Stimulated activated CD4-positive, alpha-beta T cell treated with anti-CD3 and anti-CD28 coated beads, Interleukin-12 subunit alpha, Interleukin-12 subunit beta, amount 100 ng/mL, for 4 hours (primary cell): ENCODE measurements at places on chromosomes 6 and 20.

DNA sequence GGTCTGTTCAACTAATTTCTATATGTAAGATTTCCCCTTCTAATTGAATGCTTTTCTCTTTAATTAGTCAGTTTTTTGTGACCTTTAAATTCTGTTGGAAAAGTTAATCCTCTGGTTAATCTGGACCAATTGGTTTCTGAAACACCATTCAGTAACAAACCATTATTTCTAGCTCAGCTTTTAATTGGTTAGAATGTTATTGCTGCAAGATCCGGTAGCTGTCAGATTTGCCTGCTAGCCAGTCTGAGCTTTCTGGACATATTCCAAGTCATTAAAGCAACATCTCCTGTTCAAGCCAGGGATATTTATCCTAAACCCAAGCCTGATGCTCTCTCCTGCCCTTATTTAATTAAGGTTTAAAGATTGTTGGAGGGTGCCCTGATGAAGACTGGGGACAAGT, 55.1 kb upstream of the FBXL4 start:
- DNase-seq = no peak

GRCh38 chr6:13465734-13466133, 21.7 kb downstream of the GFOD1 start:
- no peak for DNase-seq

DNA sequence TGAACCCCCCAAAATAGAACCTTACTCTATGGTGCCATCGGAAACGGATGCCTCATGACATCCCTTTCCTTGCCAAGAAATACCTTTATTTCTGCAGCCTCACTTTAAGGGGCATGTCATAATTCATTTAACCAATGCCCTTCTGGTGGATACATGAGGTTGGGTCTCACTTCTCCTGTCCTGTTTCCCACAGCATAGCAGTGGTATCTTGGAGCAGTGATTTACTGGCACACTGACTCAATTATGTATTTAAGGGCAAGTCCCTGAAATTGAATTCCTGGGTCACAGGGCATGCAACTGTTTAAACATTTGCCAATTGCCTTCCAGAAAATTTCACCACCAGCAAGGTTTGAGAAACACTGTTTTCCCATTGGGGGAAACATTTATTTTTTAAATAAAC, 639 bp upstream of the LBP start:
- no peak for DNase-seq

DNA sequence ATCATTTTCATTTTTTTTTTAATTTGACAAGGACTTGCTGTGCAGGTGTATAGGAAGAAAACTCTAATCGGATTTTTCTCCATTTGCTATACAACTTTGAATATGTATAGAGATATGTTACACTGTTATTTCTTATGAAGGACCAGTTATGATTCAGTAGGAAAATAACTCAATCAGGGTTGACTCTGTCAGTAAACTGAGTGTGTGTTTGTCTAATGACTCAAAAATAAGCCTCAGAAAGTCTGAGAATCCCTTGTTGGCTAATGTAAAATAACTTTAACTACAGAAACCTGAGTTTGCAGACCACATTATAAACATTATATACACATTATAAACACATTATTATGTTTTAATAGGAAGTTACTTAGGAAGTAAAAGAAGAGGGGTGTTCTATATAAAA, 352.6 kb downstream of the RIMS1 start:
- no peak for DNase-seq

DNA sequence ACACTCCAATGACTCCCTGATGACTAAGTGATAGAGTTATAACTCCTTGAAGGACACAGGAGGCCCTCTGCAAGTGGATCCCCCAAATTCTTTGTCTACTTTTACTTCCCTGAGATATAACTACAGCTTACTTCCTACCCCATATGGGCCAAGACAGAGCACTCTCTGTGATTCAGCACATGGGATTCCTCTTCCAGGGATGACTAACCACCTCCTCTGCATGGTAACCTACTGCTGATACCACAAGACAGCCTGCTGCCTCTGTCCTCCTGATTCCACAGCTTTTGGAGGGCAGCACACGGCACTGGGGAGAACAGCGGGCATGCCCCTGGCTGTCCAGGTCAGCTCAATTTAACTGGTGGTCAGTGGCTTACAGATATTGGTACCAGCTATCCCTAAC, 675.7 kb upstream of the AGPAT4 start:
- no peak for DNase-seq

GRCh38 chr6:2029130-2029794, 216.1 kb downstream of the GMDS start:
- no peak for DNase-seq

DNA sequence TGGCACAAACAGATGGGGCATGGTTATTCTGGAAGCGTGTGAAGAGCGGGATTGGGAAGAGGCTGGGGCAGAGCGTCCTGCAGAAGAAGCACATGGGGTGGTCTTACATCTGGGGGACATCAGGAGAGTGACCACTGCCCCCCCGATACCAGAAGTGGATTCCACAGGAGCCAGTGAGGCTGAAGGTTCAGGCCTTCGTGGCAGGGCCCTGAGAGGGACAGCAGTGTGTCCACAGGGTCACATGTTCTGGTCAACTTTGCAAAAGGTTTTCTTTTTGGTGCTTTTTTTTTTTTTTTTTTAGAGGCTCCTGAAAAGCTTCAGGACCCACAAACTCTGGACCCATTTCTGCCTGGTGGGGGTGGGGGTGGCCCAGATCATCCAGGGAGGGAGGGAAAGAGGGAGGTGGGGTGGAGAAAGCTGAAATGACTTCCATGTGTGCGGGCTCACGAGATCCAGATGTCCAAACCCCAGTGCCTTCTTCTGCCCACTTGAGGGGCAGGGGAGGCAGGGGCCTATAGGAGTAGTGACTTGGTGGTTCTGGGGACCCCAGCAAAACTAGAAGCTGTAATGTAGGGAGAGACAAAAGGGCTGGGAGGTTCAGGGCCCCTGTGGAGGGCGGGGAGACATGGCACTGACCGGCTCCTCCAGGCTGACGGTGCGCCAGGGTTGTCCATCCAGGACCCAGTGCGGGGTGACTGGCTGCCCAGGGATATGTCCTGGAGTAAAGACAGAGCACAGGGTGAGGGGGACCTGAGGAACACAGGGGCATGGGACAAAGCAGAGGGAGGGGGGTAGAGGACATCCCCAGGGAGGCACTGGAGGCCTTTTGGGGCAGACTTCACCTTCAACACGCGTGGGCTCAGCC, 2.7 kb downstream of the ADAM33 start:
- DNase-seq = no peak

DNA sequence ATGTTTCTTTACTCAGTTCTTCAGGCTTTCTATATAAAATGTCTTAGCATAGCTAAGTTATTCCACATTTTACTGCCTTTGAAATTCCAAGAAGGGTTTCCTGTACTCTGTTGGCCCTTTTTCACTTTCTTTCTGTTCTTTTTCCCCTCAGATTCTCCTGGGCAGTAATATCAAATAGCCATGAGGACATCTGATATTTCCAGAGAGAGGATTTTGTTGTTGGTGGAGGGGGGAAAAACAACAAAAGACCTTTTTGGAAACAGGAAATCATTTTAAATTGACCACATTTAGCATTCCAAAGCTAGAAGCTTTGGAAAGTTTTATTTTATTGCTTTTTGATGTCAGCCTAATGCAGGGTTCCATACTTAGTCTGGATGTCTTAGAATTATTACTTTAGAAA, 445.4 kb downstream of the GJA1 start:
- DNase-seq = no peak

- DNase-seq = no peak
These were observed 54.7 kb upstream of the HFE start for GRCh38 chr6:26032340-26033084.

DNA sequence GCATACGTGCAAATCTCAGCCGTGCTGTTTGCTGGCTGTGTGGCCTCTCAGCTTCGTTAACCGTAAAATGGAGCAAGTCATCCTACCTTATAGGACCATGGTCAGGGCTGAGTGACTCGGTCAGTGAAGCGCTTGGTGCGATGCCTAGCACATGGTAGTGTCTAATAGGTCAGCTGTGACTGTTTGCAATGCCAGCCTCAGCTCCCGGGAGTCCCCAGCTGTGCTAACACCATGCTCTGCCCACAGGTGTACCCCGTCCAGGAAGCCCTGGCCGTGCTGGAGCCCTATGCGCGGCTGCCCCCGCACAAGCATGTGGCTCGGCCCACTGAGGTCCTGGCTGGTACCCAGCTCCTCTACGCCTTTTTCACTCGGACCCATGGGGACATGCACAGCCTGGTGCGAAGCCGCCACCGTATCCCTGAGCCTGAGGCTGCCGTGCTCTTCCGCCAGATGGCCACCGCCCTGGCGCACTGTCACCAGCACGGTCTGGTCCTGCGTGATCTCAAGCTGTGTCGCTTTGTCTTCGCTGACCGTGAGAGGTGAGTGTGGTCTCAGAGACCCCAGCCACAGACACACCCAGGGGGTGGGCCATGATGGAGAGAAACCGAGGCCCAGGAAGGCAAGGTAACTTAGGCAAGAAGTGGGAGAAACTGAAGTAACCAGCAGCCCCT, 10.6 kb downstream of the TRIB3 start:
- no peak for DNase-seq
